Caco-2 (cell line): ENCODE measurements at places on chromosomes 5 and 9. TPM values are rescaled to one million over a fixed set of nuclear protein-coding genes. Genes with fewer than 3 reads are reported as not detected.

GRCh38 chr5:133341296-133341695 lies 271.0 kb downstream of the FSTL4 start:
- no peak overlapping the region for H3K27ac ChIP-seq
- no peaks in the 10 kb centered on the region for H3K36me3 ChIP-seq
- no peak for DNase-seq

- H3K4me1 ChIP-seq = peaks cover 49% of the 10 kb centered on the region
- H3K4me3 ChIP-seq = no peak overlapping the region
- no peak for DNase-seq
- H3K27ac ChIP-seq = peak overlapping the region; percentile 68
- H3K36me3 ChIP-seq = no peaks in the 10 kb centered on the region; the same call in 1 of the 2 replicates
Observed at GRCh38 chr9:38017149-38017884, 51.7 kb downstream of the SHB start.

DNA sequence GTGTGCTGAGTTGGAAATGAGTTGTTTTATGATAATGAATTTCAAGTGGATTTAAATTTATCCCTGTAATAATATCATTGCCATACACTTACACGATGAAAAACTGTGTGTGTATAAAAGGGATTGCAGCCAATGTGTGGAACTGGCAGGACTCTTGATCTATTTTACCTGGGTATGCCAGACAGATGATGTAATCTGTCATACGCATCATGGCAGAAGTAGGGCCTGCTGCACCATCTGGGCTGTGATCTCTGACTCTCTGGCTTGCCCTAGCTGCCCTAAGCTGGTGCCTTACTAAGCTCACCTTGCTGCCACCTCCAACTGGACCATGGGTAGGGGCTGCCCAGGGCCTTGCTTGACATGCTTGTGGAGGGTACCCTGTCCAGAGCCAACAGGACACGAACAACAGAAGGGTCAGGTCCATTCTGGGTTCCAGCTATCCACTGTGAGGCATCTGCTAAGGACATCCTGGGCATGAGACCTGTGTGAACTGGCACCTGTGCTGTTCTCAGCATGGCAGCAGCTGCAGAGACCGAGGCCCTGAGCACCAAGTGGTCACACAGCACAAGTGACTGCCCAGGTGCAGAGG lies 184.2 kb downstream of the FSTL4 start:
- no peak overlapping the region for H3K4me3 ChIP-seq
- H3K27ac ChIP-seq = no peak overlapping the region
- H3K4me1 ChIP-seq = 0 out of 2 replicates have a peak, but pooled peaks cover 6% of the 10 kb centered on the region

DNA sequence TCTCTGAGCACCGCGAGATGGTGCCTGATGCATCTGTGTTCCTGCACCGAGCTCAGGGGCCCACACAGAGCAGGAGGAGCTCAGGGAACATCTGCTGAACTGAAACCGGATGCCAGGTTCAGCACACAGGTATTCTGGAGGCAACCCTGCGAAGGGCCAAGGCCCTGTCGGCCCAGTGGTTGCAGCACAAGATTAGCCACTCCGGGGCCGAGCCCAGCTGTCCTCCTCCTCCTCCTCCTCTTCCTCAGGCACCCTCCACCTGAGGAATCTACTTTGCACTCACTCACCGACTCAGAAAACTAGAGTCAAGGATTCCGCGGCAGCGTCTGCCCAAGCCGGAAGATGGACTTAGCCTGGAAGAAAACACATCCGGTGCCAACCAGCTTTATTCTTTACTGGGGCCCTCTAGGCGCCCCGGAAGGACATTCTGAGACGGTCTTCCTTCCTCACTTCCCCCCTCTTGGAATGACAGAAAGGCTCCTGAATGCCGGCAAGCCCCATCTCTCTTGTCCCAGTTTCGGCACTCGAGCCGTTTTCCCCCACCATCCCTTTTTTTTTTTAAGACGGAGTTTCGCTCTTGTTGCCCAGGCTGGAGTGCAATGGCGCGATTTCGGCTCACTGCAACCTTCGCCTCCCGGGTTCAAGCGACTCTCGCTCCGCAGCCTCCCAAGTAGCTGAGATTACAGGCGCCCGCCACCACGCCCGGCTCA lies at the start of gene ZBTB6:
Gene ZBTB6, minus strand, starts transcription at position 360 of the 710 bp plus-strand sequence. CDS start 1,251 bp downstream, outside the sequence.
- peaks cover 6% of the 10 kb centered on the region; the same call in 1 of the 2 replicates for H3K4me1 ChIP-seq
- peak; percentile 82 for DNase-seq
- no peaks in the 10 kb centered on the region for H3K36me3 ChIP-seq
- H3K27ac ChIP-seq = peak within 1 kb of the TSS; percentile 85

- H3K4me1 ChIP-seq = peaks cover 20% of the 10 kb centered on the region
- DNase-seq = peak; percentile 16
- no peaks in the 10 kb centered on the region for H3K36me3 ChIP-seq
- H3K27ac ChIP-seq = peak overlapping the region; percentile 39
Observed at GRCh38 chr5:136675769-136676168, 310.4 kb upstream of the TRPC7 start.

- H3K4me3 ChIP-seq = no peak overlapping the region
- peaks cover 5% of the 10 kb centered on the region; the same call in 1 of the 2 replicates for H3K4me1 ChIP-seq
- no peak overlapping the region for H3K27ac ChIP-seq
- no peak for DNase-seq
- no peaks in the 10 kb centered on the region for H3K36me3 ChIP-seq
Observed at GRCh38 chr5:143544606-143545005, 141.1 kb upstream of the NR3C1 start.

GRCh38 chr5:155441849-155442248 lies 428.3 kb downstream of the KIF4B start:
- no peaks in the 10 kb centered on the region for H3K36me3 ChIP-seq
- H3K4me3 ChIP-seq = no peak overlapping the region
- no peak for DNase-seq
- H3K27me3 ChIP-seq = no peaks in the 10 kb centered on the region
- no peak overlapping the region for H3K27ac ChIP-seq

PCDHB7 gene
- not detected in 2 replicates for total RNA-seq

JAKMIP2 gene
- total RNA-seq = 0.58 and 1.2 TPM in 2 replicates

KIF4B gene
- total RNA-seq = 0.14 TPM in 2 replicates
